Naive thymus-derived CD4-positive, alpha-beta T cell (primary cell): ENCODE measurements at places on chromosomes 5 and 9. TPM values are rescaled to one million over a fixed set of nuclear protein-coding genes. Genes with fewer than 3 reads are reported as not detected.

The RNF183 gene
- total RNA-seq, result not detected

The GRIN1 gene
- not detected for total RNA-seq

The GHR gene
- not detected in 2 replicates for total RNA-seq

The DNLZ gene
- 27.0 TPM for total RNA-seq

The GABRA6 gene
- not detected for total RNA-seq

The SLC45A2 gene
- not detected for total RNA-seq

The MCC gene
- 2.2 TPM for total RNA-seq

The PCSK1 gene
- total RNA-seq, result not detected

The SLC25A2 gene
- 0.49 TPM for total RNA-seq

The CCNO gene
- total RNA-seq, result not detected
